Fibroblast of skin of left biceps (primary cell): ENCODE measurements at places on chromosomes 6 and 20.
A peak's percentile ranks its signal among the peaks of the same experiment; 100 is the strongest.

- DNase-seq = no peak
Measured at GRCh38 chr20:22449188-22449973, 135.0 kb downstream of the FOXA2 start.

- DNase-seq = no peak
Measured at GRCh38 chr6:55174211-55175026, at the start of gene HCRTR2. TSS of gene HCRTR2 (plus strand) at chr6:55174515. CDS start at chr6:55174588, 73 bp downstream.

GRCh38 chr20:385448-385847 is 4.9 kb downstream of the TRIB3 start:
- DNase-seq = no peak

DNA sequence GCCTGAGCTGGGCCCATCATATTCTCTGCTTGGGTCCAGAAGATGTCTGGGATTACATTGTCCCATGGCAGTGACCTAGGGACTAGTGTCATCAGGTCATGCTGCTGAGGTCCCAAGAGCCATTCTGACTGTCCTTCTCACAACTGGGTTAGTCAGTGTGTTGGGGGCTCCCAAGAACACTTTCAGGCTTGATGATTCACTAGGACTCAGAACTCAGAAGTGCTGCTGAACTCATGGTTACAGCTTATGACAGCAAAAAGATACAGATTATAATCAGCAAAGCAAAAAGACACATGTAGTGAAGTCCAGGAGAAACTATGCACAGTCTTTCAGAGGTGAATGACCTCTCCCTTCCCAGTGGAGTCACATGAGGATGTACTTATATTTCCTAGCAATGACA is 107.8 kb downstream of the SYNE1 start:
- DNase-seq = no peak

GRCh38 chr6:89308525-89309395 is 6.3 kb downstream of the GABRR2 start:
- no peak for DNase-seq

DNA sequence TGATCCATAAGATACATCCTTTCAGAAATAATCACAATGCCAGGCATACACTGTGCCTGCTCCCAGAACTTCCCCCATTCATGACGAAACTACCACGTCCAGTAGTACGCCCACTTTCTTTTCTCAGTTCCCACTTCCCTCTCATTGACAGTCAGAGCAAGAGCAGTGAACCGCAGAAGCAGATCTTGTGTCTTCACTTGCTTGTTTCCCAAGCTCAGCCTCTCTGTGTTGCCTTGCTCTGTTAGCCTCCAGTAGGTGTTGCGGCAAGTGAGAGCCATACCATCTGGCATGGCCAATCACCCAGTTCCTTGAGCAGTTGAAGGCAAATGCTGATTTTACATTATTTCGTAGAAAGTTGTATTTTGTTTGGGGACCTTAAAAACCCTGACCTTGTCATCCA is 11.7 kb downstream of the UST start:
- no peak for DNase-seq

DNA sequence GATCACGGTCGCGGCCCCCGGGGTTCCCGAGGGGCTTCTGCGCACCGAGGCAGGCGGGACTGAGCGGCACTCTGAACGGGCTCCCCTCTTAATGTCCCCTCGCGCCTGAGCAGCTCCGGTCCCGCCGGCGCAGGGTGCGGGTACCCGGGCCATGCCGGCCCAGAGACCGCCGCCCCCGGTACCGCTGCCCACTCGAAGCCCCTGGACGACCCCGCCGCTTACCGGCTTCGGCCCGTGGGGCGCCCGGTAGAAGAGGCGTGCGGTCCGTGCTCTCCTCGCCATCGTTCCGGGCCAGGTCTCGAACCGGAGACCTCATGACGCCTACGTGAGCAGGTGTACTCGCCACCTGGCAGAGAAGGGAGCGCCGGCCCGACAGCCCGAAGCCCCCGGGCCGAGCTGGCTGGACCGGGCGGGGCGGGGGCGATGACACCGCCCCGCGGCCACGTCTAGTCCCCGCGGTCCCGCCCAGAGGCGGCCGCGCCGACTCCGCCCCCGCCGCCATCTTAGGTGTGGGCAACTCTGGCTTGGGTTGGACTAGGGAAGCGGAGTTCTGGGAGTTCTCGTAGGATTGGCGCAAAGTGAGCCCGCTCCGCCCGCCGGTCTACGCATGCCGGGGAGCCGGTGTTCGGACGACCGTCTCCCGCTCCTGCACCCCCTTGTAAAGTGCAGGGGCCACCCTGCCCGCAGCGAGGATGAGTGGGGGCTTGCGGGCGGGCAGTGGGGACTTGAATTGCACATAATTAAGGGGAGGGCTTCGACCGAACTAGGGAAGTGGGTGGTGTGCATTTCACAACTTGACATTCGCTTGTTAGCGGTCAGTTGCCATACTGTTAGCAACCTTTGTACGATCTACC is at the start of gene SLC17A5:
Gene SLC17A5, minus strand, starts transcription at position 422 of the 854 bp plus-strand sequence. Its CDS starts 106 bp downstream, at position 316.
- peak; percentile 79 for DNase-seq

DNA sequence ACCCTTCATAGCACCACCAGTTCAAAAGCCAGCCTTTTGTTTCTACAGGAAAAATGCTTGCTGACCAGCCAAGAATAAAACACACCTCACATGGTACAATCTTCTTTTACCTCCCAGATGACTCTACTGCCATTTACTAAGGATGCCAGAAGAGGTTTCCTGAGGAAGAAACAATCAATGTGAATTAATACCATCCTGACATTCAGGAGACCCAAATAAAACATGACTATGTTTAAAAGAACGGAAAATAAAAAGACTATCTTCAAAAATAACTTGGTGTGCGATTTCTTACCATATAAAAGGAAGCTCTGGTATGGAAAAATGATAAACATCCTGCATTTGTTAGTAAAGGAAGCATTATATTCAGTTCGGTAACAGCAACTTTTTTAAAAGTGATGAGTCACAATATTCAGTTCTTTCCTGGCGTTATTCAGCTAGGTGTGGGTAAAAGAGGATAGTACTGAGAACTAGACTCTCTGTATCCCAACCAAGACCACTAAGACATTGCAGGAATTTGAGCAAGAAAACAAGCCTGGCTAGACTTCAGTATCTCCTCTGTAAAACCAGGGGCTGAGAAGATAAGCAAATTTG is 16.3 kb downstream of the COL21A1 start:
- DNase-seq = no peak

GRCh38 chr6:118869894-118870589 is 23.9 kb upstream of the ASF1A start:
- no peak for DNase-seq

GRCh38 chr6:112665815-112666214 is 318.7 kb downstream of the RFPL4B start:
- DNase-seq = peak; percentile 33

GRCh38 chr6:39169448-39170344 is 54.7 kb upstream of the SAYSD1 start:
- no peak for DNase-seq

DNA sequence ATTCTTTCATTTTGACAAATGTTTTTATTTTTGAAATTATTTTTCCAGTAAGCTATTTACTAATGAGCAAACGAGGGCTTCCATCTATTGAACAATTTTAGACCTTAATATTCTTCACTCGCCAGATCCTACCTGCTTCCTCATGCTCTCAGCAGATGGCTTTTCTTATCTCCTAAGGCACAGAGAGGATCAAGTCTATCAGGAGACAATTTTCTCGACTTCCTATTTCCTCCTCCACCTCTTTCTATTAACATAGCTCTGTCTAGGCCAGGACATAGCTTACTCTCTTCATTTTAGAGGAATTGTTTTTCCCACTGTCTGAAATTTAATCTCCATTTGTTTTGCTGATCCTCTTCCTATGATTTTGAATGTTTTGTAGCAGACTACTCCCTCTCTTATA is 87.0 kb upstream of the MAN1A1 start:
- DNase-seq = no peak

GRCh38 chr6:32816746-32817204 is at the start of gene HLA-DOB:
TSS of gene HLA-DOB (minus strand) at chr6:32817002. CDS start at chr6:32816951, 51 bp downstream.
- DNase-seq = no peak

DNA sequence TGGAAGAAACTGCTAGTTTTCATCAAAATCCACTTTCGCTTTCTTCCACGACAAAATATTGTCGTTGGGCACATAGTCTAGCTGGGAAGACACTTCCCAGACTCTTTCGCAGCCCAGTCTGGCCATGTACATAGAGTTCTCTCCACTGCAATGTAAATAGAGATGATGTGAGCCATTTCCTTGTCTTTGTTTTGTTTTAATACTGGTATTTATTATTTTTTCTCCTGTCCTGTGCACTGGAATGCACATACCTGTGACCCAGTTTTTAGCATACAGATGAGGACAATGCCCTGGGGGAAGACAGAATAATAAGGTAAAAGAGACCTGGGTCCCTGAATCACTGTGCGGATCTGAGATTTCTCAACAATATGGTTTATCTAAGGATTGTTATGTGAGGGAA is 149.5 kb upstream of the BMP5 start:
- DNase-seq = no peak

GRCh38 chr20:55586610-55587009 is 418.7 kb downstream of the CBLN4 start:
- no peak for DNase-seq

DNA sequence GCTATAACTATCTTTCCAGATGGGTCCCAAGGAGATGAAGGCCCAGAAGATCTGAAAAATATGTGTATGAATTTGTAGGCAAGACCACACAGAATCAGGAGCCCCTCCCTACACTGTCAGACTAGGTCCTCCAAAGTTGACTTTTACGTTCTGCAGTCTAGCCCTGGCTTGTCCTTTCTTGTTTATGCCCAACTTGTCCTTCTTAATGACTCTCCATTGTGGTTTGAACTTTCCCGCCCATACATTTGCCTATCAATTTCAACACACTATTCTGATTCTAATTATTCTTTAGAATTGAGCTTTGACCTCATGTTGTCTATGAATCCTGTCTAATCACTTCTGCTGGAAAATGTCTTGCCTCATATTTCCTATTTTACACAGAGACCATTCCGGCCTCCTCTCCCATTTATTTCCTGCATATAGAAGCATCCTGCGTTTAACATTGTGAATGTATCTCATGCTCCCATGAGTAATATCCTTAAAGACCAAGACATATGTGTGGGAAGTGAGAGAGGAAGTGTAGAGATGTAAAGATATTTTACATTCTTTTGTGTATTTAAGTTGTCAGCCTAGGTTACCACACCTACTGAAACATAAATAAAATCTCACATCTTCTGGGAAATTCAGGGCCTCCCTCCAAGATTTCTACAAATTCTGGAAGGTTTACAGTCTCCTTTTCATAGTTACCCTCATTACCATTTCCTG is 348.3 kb downstream of the BCKDHB start:
- peak; percentile 93 for DNase-seq

DNA sequence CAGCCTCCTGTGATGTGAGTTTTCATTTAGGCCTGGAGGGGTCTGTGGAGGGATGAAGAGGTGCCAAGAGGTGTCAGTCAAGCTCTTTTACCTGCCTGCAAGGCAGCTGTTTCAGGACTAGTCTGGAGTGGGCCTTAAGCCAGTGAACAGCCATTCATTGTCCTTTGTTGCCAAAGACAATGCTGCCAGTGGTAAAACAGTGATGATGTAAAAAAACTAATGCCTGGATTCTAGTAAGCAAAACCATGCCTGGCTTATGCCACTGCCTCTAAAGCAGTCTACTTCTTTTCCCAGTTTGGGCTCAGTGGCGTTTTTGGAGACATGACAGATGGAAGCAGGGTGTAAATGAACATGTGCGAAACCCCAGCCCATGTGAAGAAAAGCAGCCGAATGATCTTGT is 93.5 kb upstream of the KCNK16 start:
- no peak for DNase-seq

GRCh38 chr6:139583420-139583819 is 209.0 kb upstream of the CITED2 start:
- no peak for DNase-seq

- no peak for DNase-seq
Measured at GRCh38 chr6:3741477-3741871, 10.0 kb downstream of the PXDC1 start.

- peak; percentile 53 for DNase-seq
Measured at GRCh38 chr6:83430611-83431544, at the start of gene ME1. TSS of gene ME1 (minus strand) at chr6:83431051. CDS start at chr6:83430954, 97 bp downstream.

- DNase-seq = no peak
Measured at GRCh38 chr20:49532285-49532946, 35.5 kb downstream of the PTGIS start.

GRCh38 chr6:158485431-158485830 is 74.5 kb upstream of the TMEM181 start:
- DNase-seq = no peak

DNA sequence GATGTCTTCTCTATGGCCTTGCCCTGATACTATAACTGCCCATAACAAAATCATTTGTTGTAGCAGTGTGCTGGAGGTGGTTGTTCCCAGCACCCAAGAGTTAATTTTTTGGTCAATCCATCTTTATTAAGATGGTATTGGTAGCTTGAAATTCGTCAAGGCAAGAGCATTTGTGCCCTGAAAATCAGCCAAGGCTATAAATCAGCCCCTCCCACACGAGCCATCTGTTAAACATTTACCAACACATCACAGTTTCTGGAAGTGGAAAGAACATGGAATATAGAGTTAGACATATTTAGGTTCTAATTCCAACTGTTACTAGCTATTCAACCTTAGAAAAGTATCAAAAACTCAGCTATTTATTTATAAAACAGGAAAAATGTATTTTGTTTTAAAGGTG is 888.4 kb upstream of the GJE1 start:
- no peak for DNase-seq

DNA sequence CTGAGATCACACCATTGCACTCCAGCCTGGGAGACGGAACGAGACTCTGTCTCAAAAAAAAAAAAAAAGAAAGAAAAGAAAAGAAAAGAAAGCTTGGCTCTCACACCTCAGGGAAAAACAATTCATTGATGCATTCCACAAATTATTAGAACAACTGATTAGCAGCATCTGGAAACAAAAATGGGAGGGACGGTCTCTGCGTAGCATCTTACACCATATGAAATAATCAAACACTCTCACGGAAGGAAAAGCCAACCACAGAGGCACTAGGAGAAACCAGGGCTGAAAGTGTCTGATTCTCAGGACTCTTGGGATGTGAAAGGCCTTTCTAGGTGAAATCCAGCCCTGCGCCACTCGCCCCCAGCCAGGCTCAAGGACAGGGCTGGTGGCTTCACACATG is 2.3 kb upstream of the HELZ2 start:
- DNase-seq = no peak

GRCh38 chr6:169452117-169452868 is 198.6 kb upstream of the THBS2 start:
- peak; percentile 54 for DNase-seq

DNA sequence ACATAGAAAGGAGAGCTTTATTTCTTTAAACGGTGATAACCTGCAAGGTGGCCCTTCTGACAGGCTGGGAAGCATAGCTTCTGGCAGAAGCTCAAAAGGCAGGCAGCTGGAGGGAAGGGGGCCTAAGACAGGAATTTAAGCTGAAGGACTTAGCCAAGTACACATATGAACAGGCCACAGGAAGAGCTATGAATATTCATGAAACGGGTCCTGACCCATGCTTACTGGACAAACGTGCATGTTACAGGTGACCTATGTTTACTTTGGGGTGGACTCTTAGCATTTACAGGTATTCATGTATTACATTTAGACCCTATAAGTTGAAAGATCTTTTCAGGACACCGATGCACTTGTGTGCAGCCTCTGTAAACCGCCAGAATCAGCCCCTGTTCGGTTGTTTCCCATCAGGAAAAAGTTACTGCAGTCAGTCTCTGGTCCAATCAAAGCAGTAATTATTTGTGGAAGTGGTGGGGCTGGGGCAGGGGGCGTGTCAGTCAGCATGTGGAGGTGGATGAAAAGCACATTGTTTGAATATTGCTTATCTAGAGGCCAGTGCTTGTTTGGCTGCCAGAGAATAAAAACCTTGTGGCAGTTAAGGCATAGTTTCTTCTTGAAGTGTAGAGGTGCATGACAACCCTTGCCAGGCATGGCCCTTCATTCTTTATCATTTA is 2.9 kb upstream of the GZF1 start:
- DNase-seq = no peak
